Osteocyte (in vitro differentiated cells): ENCODE measurements at places on chromosomes 2 and 18. TPM values are rescaled to one million over a fixed set of nuclear protein-coding genes. Genes with fewer than 3 reads are reported as not detected.

Gene ELP2
- total RNA-seq: 89.9 and 93.4 TPM in 2 replicates

Gene CSRNP3
- total RNA-seq: 1.5 and 1.9 TPM in 2 replicates

Gene ASAP2
- 91.0 and 94.7 TPM in 2 replicates for total RNA-seq

Gene SLC19A3
- total RNA-seq: not detected in 2 replicates

Gene ZNF892
- total RNA-seq: 7.0 and 7.6 TPM in 2 replicates

Gene REL
- 7.1 and 7.9 TPM in 2 replicates for total RNA-seq

Gene NRP2
- 52.4 and 58.4 TPM in 2 replicates for total RNA-seq

Gene REG1B
- total RNA-seq: not detected in 2 replicates

GRCh38 chr2:236338495-236339184 lies 74.4 kb upstream of the ASB18 start:
- no peak for DNase-seq

DNA sequence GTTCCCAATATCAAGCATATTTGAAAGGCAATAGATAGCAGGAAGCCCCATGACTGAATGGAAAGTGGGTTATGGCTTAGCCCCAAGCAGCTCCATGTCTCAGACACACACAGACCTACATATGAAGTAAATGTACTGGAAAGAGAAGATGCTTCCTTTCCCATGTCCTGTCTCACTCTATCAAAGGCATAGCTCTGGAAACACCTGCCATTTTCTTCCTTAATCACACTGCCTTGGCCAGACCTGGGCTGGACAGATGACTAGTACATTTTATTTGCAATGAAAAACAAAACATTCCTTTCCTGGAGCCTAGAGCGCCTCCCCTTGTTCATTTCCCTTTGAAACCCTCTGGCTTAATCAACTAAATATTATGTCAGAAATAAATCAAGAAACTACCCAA lies 160.7 kb downstream of the ANTXR1 start:
- no peak for DNase-seq

DNA sequence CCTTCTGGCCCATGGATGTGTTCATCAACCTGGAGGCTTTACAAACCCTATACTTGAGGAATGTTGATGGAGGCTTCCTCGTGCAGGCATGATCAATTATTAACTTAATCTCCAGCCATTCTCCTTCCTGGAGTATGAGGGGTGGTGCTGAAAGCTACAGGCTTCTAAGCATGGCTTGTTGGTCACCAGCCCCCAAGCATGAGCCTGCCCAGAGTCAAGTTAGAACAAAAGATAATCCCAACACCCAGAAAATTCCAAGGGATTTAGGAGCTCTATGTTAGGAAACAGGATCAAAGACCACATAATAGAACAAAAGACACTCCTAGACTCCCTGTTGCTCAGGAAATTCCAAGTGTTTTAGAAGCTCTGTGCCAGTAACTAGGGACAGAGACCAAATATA lies 63.1 kb downstream of the FAM171B start:
- DNase-seq: no peak

DNA sequence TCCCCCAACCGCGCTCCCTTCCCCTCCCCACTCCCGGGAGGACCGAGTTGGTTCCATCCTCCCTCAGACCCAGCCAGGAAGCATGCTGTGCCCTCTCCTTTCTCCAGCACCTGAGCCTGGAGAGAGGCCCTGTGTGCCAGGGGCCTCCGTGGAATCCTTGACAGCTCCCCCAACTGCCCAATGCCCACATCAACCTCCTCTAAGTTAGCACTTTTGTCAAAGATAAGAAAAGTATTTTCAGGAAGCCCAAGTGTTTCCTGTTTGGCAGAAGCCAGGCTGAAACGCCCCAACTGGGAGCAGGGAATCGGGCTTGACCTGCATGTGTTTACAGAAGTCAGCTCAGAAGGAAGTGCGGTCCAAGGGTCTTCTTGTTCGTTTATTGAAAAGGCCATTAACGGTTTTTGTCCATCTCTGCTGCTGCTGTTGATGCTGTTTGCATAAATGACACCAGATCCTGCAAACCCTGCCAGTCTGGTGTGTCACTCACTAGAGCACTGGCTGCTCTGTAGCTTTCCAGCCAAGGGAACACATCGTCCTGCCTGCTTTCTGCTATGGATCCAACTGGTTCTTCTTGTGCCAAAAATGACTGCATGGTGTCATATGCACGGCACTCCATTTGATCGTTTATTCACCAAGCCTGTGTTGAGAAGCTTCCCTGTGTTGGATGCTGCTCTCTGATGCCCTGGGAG lies 35.4 kb upstream of the COL6A3 start:
- DNase-seq: no peak

GRCh38 chr2:74504591-74504990 lies 2.9 kb downstream of the PCGF1 start:
- no peak for DNase-seq

- DNase-seq: no peak
These were observed 103.1 kb upstream of the ARHGAP28 start for GRCh38 chr18:6626457-6626856.

DNA sequence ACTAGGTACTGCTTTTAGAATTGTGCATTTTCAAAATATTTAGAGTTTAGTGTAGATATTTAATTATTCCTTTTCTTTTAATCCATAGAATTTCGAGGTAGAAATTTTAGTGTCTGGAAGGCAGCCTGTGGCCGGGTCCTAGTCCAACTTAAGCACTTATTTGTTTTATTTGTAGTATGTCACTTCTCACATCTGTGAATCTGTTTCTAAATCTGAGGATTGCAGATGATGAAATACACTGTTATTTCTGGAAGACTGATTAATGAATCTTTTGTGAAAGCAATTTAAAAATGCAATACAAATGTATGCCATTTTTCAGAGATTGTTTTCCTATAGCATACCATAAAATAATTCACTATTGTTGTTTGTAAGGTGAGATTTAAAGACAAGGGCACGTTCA lies 483.9 kb upstream of the TRIB2 start:
- DNase-seq: no peak

- DNase-seq: no peak
These were observed 5.8 kb downstream of the IL37 start for GRCh38 chr2:112916625-112917247.

GRCh38 chr2:2731101-2731815 lies 400.2 kb upstream of the MYT1L start:
- DNase-seq: no peak

DNA sequence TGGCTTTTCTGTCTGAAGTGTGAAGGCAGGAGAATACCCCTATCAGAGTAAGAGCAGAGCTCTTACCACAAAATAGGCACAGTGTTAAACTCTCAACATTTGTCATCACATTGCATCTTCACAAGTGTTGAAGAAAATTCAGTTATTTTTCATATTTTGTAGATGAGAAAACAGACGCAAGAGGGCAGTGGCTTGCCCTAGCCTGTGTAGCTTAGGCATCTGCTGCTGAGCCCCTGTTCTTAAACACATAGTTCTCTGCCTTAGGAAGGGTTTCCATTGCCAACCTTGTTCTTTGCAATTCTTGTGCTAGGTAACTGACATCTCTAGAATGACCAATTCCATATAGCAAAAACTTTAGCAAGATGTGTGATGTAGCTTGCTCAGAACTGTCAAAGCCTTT lies 112.7 kb upstream of the RMDN2 start:
- no peak for DNase-seq
